ENCODE measurements at places on chromosomes 6 and 20.
A peak's percentile ranks its signal among the peaks of the same experiment; 100 is the strongest.

DNA sequence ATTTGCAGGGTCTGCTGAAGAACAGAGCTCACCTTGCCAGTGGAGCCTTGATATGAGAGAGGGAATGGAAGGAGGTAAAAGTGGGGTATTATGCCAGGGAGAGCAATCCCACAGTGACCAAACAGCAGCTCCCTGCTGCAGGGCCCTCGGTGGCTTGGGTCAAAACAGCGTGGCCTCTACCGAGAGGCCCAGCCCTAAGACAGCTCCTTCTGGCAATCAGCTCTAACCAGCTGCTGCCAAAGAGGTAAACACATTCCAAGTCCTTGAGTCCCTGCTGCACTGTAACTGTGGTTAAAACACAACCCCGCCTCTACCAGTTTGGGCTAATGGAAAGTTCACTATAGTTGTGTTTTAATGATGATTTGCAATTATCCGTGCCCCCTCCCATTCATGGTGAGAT lies 1.4 kb upstream of the DAAM2 start:
- DNase-seq, result no peak

DNA sequence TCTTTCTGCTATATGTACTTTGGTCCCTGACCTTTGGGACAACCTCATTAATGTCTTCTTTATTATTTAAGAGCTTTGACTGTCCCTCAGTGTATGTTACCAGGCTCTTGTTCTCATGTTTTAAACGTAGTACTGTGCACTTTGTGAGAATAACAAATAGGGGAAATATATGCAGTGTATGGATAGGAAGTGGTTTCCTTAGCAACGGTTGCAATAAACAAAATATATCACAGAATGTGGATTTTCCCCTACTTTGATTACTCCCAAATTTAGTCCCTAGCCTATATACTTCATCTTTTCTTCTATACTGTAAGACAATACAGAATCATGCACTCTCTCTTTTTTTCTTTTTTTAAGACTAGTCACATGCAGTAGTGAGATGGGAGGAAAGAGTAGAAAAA lies 123.8 kb upstream of the AKIRIN2 start:
- DNase-seq, result no peak

- no peak for DNase-seq
These were observed 248.7 kb downstream of the ADGB start for GRCh38 chr6:146847426-146847825.

- DNase-seq, result peak; percentile 66
These were observed 58.6 kb upstream of the ZNF217 start for GRCh38 chr20:53652090-53652858.

DNA sequence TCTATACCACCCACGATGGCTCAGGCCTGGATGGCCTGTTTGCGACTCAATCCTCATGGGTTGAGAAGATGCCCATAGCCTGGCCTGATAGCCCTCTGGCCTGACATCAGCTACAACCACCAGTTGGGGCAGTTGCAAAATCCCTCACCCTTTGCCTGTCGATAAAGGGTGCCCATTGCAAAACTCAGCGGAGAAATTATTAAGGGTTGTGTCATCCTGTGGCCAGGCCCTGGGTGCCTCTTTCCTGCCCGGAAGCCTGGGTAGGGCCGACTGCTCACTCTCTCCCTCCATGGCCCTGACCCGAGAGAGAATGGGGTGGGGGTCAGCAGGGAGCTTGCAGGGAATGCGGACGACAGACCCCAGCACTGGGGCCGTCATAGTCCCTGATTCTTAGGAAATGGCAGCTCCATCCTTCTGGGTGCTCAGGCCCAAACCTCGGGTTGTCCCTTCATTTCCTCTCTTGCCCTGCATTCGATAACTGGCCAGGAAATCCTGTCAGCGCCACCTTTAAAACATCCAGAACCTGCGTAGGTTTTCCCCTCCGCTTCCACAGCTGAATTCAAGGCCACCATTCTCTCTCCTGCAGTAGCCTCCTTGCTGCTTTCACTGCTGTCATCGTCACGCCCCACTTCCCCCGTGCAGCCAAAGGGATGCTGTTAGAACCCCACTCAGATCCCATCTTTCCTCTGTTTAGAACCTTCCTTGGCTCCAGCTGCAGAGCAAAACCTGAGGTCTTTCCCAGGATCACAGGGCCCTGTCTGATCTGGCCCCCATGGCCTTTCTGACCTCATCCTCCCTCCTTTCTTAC lies 31.1 kb downstream of the CEBPB start:
- no peak for DNase-seq

DNA sequence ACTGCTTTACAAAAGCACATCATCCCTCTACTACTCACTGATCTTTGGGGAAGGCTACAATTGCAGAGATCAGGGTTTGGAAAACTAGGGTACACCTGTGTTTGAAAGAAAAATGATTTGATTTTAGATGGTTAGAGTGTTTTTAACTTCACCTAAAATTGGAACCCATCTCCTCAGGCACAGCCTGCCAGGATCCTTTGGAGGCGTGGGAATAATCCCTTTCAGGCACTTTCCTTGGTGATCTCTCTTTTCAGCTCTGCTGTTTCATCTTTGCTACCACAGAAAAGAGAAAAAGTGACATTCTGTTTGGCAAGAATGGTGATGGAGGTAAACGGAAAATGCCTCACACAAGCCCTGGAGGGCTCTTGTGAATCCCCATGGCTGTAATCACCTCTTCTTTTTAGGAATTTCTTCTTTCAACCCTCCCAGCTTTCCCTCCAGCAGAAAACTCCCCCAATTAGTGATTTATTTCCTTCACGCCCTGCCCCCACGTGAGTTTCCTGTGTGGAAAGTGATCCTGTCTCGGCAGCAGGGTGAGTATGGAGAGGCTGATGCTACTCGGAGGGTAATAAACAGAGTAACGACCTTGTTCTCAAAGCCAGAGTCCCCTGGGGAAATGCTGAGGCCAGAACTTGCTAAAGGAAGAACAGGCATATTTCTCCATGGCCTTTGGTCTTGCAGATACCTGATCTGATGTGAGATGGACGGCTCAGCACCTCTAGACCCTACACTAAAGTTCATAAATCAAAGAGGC lies 9.2 kb downstream of the KCNG1 start:
- DNase-seq, result no peak

- no peak for DNase-seq
These were observed 77.5 kb downstream of the UST start for GRCh38 chr6:148824291-148824690.

DNA sequence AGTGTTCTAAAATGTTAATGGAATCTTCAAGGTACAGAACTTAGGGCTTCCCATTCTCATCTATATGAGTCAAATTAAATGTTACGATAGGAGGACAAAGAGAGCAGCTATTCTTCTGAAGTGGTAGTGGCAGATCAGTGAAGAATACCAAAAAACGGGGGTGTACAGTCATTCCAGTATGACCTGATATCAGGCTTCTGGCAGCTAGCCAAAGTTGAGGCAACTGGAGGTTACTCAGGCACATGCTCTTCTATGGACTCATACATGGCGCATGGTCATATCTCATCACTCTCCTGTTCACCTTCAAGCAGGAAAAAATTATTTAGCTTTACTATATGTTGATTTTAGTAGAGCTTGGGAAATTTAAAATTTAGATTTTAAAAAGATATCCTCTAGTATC lies 1608.8 kb downstream of the GRIK2 start:
- no peak for DNase-seq

- DNase-seq, result no peak
These were observed 131.1 kb downstream of the VEGFA start for GRCh38 chr6:43900916-43901732.

DNA sequence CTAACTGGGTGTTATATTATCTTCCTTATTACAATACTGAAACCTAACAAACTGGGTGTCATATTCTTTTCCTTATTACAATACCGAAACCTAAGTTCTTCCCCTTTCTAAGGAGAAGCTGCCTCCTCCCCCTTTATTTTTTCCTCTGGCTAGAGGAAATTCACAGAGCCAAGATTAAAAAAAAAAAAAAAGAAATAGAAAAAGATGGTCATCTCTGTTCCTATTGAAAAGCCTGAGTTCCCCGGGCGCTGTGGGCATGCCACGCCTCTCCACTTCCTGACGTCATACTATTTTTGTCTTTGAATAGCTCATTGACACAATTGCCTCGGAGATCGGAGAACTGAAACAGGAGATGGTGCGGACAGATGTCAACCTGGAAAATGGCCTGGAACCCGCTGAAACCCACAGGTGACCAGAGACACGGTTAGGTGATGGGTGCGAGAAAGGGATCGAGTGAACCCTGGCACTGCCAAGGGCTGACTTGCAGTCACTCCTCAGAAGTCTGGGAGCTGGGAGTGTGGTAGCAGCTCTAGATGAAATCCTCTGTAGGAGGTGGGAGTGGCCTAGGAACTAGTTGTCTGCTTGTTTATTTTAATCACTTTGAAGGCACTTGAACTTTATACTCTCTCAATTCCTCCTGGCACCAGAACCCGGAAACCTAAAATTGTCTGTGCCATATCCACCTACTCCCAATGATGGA lies 82.2 kb upstream of the NAA20 start:
- peak; percentile 92 for DNase-seq

DNA sequence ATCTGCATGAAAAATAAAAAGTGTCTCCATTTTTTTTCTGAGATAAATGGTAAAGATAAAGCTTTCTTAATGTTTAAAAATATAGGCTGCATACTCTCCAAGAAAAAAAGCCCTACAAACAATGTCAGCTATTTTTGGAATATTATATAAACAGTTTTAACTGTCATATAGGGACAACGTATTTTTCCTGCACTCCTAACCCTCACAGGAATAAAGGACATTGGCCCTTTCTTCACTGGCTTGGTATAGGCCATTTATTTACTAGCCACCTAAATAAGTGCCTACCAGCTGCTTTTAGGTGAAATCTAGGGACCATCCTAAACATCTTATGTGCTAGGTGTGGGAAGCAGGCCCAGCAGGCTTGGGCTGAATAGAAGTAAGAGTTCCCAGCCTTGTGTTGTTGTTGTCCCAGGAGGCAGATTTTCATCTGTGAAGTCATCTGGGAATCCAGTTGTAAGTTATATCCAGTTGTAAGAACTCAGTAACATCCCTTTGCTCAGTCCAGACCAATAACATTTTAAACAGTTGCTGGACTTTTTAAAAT lies 21.3 kb downstream of the FOXO3 start:
- DNase-seq, result no peak

DNA sequence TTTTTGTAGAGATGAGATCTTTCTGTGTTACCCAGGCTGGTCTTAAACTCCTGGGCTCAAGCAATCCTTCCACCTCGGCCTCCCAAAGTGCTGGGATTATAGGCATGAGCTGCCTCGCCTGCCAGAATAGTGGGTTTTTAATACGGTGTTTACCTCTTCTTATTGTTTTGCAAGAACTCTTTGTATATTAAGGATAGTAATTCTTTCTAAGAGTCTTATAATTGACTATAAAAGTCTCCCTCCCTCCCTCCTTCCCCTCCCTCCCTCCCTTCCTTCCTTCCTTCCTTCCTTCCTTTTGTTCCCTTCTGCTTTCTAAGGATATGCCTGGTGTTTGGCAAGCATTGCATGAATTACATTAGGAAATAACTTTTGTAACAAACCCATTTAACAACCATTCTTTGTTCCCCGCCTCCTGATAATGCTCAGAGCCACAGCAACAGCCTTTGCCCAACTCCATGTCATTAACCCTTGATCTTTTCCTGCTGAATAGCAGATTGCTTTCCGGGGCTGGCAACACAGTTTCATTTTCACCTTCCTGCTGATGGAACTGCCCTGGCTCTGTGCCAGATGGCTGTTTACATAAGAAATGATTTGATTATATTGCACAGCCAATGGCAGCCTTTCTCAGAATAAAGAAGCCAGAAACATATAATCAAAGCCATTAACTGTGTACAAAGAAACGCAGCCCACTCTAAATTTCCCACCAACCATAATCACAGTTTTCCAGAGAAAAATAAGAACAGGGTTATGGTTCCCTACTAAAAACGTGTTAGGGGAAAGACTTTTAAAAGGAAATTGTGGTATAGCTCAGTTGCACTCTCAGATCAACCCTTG lies 143.7 kb upstream of the PTPN1 start:
- DNase-seq, result no peak

- peak; percentile 73 for DNase-seq
These were observed 22.7 kb upstream of the NTSR1 start for GRCh38 chr20:62685781-62686555.

DNA sequence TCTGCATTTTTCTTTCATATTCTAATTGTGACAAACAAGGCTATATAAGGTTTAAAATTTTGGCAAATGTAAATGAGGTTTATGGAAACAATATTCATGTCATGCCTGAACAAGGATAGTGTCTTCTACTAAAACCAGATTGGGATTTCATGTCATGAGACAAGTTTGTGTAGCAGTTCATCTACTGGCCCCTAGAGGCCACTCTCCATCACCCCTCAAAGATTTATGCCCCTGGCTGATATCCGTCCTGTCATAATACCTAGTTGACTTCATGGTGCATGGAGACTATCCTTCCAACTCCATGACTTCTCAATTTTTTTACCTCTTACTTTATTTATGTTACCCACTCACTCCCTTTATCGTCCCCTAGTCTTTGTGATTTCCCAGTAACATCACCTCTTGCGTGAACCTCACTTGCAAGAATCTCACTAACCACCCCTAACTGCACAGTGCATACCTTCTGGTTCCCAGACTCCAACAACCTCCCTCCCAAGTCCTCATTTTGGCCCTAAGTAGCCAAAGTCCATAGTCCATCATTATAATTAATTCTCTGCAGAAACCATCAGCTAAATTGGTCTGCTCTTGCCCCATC lies 179.8 kb downstream of the TASP1 start:
- peak; percentile 20 for DNase-seq

DNA sequence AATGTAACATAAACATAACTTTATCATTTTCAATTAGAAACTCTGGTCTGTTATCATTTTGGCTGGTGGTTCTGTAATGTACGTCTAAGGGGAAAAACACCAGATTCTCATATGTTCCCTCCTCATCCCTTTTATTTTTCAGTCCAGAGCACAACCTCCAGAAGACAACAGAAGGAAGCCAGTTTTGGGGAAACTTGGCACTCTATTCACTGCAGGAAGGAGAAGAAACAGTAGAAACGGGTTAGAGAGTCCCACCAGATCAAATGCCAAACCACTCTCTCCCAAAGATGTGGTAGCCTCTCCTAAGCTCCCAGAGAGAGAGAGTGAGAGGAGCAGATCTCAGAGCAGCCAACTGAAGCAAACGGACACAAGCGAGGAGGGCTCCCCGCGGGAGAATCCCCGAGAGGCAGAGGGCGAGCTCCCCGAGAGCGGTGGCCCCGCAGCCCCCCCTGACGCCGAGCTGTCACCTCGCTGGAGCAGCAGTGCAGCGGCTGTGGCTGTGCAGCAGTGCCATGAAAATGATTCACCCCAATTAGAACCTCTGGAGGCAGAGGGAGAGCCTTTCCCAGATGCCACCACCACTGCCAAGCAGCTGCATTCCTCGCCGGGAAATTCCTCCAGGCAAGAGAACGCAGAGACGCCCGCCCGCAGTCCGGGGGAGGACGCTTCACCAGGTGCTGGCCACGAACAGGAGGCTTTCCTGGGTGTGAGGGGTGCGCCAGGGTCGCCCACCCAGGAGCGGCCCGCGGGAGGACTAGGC lies 117.8 kb downstream of the RTN4IP1 start:
- DNase-seq, result no peak

GRCh38 chr20:63903796-63904561 lies 9.1 kb downstream of the DNAJC5 start:
- DNase-seq, result no peak

DNA sequence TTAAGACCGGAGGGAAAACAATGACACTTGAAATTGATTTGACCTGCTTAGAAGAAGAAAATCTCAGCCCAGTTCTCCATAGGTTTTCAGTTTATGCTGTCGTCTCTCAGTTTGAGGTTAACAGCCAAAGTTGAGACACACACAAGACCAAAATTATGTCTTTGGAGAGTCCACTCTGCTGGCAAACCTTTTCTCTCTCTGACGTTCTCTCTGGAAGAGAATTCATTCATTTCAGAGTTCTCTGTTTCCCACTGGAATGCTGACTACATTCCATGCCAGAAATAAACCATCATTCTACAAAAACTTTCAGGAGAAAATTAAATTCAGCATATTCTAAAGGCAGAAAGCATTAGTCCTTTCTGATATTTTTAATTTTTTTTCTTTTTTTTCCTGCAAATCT lies 155.2 kb downstream of the TFAP2A start:
- no peak for DNase-seq

All from pons (tissue), 1 donor.